ENCODE measurements at places on chromosomes 6 and 20.
A peak's percentile ranks its signal among the peaks of the same experiment; 100 is the strongest.

DNA sequence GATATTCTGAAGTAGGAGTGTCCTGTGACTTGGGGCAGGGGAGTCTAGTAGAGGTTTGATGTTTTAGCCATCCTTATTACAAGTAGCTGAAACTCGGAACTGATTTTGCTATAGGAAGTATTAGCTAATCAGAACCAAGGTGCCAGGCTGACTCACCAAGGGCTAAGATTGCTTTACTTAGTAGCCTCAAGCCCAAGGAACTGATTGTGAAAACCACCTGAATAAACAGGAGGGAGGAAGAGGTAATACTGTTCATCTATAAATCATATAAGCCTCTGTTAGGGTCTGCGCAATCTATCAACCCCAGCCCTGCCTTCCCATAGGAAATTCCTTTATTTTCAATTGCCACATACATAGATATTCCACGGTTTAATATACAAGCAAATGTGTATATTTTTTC lies 54.4 kb downstream of the GNAS start:
- no peak overlapping the region for H3K4me3 ChIP-seq
- H3K36me3 ChIP-seq = peaks cover 79% of the 10 kb centered on the region
- no peak for DNase-seq
- H3K27ac ChIP-seq = peak overlapping the region; percentile 83
- H3K4me1 ChIP-seq = peaks cover 58% of the 10 kb centered on the region
- no peaks in the 10 kb centered on the region for H3K27me3 ChIP-seq

DNA sequence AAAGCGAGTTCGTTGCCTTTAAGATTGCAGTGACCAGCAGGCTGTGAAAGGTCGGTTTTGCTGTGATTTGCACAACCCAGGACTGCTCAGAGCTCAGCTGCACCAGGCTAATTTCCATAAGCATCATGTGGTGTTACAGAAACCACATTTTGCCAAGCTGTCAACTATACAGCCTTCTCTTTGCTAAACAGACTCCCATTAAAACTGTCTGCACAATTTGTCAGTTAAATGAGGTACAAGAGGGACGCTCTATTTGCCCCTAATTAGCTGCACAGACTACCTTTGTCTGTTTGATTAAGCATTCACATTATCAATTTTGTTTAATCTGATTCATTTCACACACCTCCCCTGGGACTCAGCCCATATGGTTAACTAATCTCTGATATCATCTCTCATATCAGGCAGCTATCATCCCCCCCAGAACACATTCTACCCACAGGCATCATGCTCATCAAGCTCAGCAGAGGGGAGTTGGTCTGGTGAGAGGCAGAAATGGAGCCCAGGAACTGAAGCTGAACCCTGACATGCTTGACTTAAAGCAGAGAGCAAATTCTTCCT lies 62.1 kb downstream of the OLIG3 start:
- no peaks in the 10 kb centered on the region for H3K36me3 ChIP-seq
- H3K4me1 ChIP-seq = no peaks in the 10 kb centered on the region
- H3K27me3 ChIP-seq = no peaks in the 10 kb centered on the region
- H3K4me3 ChIP-seq = no peak overlapping the region
- DNase-seq = no peak

- no peak overlapping the region for H3K4me3 ChIP-seq
- no peak overlapping the region for H3K27ac ChIP-seq
- H3K27me3 ChIP-seq = no peaks in the 10 kb centered on the region
- H3K36me3 ChIP-seq = no peaks in the 10 kb centered on the region
Observed at GRCh38 chr6:102815207-102815606, 1421.7 kb downstream of the GRIK2 start.

DNA sequence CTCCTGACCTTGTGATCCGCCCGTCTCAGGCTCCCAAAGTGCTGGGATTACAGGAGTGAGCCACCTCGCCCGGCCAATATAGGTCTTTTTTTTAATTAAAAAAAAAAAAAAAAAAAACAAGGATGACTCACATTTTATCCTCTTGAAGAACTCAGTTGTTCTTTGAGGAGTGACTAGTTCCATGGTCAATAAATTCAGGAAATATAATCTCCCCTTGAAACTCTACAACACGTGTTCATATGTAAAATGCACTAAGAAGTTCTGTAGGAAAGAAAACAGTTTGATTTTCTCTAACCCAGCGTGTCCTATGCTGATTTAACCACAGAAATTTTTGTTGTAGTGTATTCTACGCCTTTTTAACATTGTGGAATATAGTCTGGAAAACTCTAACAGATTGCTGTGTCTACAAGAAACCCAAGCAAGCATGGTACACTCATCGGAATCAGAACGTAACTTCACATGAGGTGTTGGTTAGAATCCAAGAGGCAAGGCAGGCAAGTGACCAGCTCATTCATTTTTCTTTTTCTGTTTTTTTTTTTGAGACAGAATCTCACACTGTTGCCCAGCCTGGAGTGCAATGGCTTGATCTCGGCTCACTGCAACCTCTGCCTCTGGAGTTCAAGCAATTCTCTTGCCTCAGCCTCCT lies 79.0 kb upstream of the ZNF217 start:
- peaks cover 2% of the 10 kb centered on the region for H3K4me1 ChIP-seq
- H3K4me3 ChIP-seq = no peak overlapping the region
- H3K27me3 ChIP-seq = no peaks in the 10 kb centered on the region

- no peaks in the 10 kb centered on the region for H3K4me1 ChIP-seq
- H3K4me3 ChIP-seq = no peak overlapping the region
- no peak for DNase-seq
- no peak overlapping the region for H3K27ac ChIP-seq
- no peaks in the 10 kb centered on the region for H3K36me3 ChIP-seq
Observed at GRCh38 chr6:40714143-40714542, 127.0 kb upstream of the LRFN2 start.
